ENCODE measurements at places on chromosomes 1 and 21. TPM values are rescaled to one million over a fixed set of nuclear protein-coding genes. Genes with fewer than 3 reads are reported as not detected.

GRCh38 chr1:40281853-40282252, 23.8 kb downstream of the ZMPSTE24 start:
- no peak for DNase-seq

GRCh38 chr1:11194407-11195176, 5.4 kb downstream of the ANGPTL7 start:
- no peak for DNase-seq

DNA sequence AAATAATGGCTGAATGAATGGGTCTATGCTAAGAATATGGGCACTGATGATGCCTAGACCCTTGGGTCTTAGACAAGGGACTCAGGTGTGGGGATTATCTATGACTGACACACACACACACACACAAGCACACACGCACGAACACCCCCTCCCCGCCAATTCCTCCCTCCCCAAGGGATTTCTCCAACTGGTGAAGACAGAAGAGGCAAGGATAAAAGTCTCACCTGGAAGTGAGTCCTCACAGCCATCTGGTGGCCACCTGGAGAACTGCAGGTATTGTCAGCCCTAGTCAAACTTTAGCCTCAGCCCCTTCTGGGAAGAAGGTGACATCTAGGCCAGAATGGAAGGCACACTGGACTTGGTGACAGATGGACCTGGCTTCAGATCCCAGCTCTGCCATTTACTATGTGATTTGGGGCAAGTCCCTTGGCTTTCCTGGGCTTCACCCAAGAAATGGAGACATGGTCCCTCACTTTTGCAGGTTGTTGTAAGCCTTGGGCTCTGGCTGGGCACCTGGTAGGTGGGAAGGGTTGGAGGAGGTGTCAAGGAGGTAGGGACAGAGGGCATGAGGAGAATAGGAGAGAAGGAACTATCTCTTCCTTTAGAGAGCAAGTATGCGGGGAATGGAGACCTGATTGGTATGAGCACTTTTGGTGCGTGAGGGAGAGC, 4.0 kb upstream of the GPR3 start:
- no peak for DNase-seq

The GPX7 gene
- 12.7 TPM for polyA plus RNA-seq

The SYNC gene
- 5.4 TPM for polyA plus RNA-seq

The AGMAT gene
- 0.08 TPM for polyA plus RNA-seq

Data from lung (tissue), 17 donors.